Left cardiac atrium (tissue), 4 donors: ENCODE measurements at places on chromosomes 16 and 17.

DNA sequence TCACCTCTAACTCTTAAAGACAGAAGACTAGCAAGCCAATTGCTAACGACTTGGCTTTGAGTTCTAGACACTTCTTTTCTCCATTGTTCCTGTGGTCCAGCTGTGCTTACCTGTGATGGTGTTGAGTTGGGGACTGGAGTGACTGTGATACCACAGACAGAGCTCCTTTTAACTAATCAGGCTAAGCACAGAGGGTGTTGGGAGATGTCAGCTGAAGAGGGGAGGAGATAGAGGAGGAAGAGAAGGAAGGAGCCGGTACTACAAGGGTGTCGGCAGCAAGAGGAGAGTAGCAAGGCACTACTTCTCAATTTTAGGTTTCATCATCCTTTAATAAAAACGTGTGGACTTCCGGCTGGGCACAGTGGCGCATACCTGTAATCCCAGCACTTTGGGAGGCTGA lies 5.1 kb upstream of the MYO1D start:
- no peak for DNase-seq

- no peak for DNase-seq
Measured at GRCh38 chr16:69833357-69834282, 71.5 kb downstream of the WWP2 start.

DNA sequence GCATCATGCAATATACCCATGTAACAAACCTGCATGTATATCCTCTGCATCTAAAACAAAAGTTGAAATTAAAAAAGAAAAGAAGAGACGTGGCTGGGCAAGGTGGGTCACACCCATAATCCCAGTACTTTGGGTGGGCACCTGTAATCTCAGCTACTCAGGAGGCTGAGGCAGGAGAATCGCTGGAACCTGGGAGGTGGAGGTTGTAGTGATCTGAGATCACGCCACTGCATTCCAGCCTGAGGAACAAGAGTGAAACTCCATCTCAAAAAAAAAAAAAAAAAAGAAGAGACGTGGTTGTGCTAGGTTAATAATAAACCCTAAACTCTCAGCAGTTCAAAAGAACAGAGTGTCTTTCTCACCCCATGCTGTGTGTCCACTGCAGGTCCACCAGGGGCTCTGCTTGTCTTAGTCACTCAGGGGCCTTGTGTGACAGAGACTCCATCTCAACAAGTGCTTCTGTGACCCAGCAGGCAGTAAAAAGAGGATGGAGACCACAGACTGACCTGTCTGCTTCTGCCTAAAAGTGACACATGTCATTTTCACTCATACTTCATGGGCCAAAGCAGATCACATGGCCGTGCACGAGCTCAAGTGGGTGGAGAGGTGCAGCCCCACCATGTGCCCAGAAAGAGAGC lies 22.3 kb upstream of the N4BP1 start:
- DNase-seq = no peak

DNA sequence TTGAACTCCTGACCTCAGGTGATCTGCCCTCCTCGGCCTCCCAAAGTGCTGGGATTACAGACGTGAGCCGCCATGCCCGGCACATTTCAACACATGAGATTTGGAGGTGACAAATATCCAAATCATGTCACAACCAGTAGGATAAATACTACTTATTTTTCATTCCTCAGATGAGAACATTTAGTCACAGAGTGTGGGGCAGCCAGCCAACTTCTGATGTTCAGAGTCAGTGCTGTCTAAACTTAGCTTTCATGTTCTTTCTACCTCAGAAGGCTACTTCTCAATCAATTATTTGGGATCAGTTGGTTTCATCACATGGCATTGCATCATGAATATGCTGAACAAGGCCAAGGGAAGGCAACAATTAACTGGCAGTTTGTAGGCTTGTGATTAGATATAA lies 134.5 kb downstream of the CDH13 start:
- peak; percentile 88 for DNase-seq

DNA sequence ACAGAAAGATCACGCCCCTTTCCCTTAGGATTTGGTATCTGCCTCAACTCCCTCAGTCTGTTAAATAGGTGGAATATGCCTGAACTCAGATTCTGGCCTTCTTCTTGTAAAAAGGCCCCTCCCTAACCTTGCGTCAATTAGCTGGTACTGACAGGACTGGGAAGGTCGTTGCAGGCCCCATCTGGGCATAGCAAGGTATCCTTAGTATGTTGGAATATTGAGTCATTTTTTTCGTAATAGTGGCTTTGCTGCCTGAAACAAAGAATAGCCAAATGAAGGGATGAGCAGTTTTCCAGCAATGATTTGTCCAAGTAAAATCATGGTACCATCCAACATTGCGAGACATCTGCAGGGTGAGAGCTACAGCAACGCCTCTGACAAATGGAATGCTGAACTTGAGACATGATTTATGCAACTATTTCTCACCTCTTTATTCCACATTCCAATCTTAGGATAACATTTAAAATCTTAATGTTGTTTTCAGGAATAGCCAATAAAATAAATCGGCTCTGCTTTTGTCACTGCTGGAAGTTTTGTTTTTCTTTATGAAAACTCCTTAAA lies 39.3 kb upstream of the BRD7 start:
- DNase-seq = no peak

- peak; percentile 70 for DNase-seq
Measured at GRCh38 chr17:1029196-1029921, 32.4 kb downstream of the TIMM22 start.

- no peak for DNase-seq
Measured at GRCh38 chr17:47076171-47076570, 97.1 kb upstream of the RPRML start.

- no peak for DNase-seq
Measured at GRCh38 chr16:72721981-72722380, 325.9 kb downstream of the ZFHX3 start.

- DNase-seq = no peak
Measured at GRCh38 chr16:75379911-75380847, 53.1 kb downstream of the CFDP1 start.

- no peak for DNase-seq
Measured at GRCh38 chr16:5895137-5895536, 797.5 kb upstream of the EEF2KMT start.

DNA sequence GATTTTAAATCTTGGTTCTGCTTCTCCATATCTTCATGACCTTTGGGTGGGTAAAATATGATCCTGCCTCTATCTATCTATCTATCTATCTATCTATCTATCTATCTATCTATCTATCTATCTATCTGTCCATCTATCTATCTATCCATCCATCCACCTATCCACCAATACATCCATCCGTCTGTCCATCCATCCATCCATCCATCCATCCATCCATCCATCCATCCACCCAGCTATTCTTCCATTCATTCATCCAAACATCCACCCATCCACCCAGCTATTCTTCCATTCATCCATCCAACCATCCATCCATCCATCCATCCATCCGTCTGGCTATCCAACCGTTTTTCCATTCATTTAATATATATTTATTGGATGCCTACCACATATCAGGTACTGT lies 11.5 kb downstream of the PRKCB start:
- DNase-seq = no peak

- no peak for DNase-seq
Measured at GRCh38 chr17:60089096-60089806, 10.5 kb upstream of the HEATR6 start.

GRCh38 chr16:12171706-12172105 lies 195.2 kb downstream of the SNX29 start:
- DNase-seq = no peak

DNA sequence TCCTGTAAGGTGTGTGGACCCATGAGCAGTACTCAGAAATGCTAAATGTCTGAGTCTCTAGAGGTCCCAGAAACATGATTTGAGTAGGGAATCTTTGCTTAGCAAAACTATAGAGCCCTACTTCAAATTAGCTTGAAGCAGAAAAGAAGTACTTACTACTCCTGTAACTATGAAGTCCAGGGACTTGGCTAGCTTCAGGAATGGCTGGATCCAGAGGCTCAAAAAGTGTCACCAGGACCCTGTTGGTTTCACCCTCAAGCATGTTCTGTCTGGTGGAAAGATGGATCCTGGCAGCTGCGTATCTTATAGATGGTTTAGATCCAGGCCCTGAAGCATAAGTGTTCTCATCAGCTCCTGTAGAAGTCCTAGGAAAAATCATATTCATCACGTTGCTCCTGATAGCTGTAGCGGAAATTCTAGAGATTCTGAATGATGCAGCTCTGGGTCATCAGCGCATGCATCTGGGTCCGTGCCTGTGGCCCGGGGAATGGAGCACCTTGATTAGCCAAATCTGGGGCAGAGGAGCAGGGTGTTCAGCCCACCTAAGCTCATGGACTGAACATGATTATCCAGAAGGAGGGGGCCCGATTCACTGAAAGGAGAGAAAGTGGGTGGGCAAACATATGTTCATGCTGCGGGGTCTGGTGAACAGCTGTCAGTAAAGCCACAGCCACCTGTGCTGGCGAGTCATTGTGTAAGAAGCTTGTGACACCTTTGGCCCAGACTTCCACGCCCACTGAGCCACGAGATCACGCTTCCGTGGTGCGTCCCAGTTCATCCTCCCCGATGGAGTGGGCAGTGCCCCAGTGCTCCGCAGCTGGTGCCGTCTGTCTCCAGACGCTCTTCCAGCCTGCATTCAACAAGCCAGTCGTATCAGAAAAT lies 260.6 kb downstream of the CPPED1 start:
- DNase-seq = no peak

DNA sequence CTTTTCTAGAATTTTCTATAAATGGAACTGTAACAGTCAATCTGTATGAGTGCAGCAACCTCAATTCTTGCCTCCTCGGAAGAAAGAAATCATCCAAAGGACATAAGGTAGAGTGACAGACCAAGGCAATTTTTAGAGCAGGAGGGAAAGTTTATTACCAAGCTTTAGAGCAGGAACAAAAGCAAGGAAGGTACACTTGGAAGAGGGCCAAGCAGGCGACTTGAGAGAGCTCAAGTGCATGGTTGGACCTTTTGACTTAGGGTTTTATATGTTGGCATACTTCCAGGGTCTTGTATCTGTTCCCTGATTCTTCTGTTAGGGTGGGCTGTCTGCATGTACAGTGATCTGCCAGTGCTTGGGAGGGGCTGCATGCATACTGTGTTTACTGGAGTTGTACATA lies 50.3 kb downstream of the SCNN1G start:
- no peak for DNase-seq

DNA sequence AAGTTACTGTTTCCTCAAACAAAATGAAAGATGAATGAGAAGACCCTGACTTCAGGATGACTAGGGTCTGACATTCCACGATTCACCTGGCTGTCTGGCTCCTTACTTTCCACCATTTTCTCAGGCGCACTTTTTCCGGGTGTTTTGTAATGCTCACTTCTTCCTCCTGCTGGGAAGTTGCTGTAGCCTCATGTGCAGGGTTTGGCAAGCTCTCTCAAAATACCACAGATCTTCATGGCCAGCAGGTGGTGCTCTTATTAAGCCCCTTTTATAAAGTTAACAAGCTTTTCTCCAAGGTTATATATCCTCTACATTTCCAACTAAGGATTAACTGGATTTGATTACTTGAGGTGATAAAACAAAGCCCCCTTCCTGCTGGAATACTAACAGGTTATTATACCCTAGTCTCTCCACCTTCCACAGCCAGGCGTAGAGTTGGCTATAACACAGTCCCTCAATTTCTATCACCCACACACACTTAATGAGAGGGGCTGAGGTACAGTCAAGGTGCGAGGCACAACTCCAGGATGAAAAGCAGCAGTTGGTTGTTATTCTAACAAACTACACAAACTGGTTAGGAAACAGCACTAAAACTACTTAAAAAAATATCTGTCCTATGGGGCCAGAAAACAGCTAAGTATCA lies 45.4 kb downstream of the STH start:
- peak; percentile 74 for DNase-seq

DNA sequence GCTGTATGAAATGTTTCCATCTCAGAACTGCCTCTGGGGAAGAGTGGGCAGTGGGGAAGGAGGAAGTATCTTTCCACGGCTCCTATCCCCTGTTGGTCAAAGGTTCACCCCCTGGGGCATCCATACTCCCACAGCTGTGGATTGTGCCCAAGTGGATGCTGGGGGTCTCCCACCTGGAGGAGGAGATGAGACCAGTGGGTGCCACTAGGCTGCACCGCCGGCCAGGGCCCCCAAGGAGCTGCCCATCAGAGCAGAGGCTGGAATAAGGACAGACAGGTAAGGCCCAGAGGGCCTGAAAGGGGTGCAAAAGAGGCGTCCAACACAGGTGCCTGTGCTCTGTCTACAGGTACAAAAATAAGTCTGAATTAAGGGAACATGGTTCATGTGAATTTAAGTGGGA lies 87.5 kb downstream of the WSCD1 start:
- no peak for DNase-seq

GRCh38 chr17:21176773-21177395 lies 37.1 kb downstream of the TMEM11 start:
- DNase-seq = no peak

DNA sequence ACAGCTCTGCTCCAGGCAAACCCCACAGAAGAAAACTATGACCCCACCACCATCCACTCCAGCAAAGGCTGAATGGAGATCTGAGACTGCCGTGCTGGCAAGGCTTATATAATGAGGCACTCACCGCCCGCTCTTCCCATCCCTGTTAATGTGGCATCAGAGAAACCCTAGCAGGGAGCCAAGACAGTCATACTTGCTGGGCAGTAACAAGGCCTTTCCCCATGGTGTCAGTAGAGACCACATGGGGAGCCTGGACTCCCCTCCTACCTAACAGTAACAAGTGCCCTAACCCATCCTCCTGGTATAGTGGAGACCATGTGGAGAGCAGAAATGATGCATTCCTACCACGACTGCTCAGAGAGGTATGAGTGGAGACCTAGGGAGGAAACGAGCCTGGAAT lies 235.2 kb downstream of the C16orf78 start:
- no peak for DNase-seq

DNA sequence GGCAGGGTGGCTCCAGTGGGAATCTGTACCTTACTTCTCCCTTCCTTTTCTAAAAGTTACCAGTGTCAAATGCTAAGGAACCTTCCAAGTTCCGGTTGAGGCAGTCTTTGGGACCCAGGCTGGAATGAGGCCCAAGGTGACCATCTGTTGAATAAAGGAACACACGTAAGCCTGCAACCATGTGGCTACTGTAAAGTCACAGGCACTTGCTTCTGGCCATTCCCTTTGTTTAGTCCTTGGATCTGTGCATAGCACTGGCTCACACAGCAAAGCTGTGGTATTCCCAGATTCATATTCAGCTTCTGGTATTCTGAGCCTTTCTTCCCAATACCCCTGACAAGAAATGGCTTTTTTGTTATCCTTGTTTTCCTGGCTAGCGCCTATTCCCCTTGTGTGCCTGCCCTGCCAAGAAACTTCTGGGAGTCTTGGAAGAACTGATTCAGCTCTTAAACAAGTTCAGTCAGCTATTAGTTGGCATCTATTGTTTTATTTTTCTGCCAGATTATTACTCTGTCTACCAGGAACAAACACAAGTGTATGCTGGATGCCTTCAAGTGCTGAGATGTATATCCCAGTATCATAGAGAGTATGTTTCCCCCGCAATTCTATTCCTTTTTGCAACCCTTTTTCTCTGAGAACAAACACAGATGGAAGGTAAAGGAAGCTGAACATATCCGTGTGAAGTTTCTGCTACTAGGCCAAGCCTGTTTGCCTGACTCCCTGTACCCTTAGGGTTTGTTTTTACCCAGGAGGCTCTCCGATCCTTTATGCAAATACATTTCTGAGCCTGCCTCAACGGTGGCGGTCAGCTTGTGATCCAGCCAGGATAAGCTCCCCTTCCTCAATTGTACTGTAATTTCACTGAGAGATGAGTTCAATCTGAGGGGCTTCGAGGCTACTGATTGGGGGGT lies 13.2 kb downstream of the TMEM238L start:
- no peak for DNase-seq

- no peak for DNase-seq
Measured at GRCh38 chr17:14793237-14793636, 471.9 kb downstream of the PMP22 start.

- DNase-seq = peak; percentile 18
Measured at GRCh38 chr16:38941-39892, 14.2 kb downstream of the POLR3K start.

- no peak for DNase-seq
Measured at GRCh38 chr16:28182183-28182582, 29.6 kb downstream of the XPO6 start.
